ENCODE measurements at places on chromosomes 3 and 15. TPM values are rescaled to one million over a fixed set of nuclear protein-coding genes. Genes with fewer than 3 reads are reported as not detected.

Gene MRPS25
- 32.5 TPM for total RNA-seq

Gene ADPRH
- 2.9 TPM for total RNA-seq

Gene NEK4
- 44.1 TPM for total RNA-seq

Gene P2RY14
- total RNA-seq = not detected

Gene TAMM41
- total RNA-seq = 13.7 TPM

- DNase-seq = no peak
Observed at GRCh38 chr3:171336406-171336805, 123.8 kb downstream of the TNIK start.

DNA sequence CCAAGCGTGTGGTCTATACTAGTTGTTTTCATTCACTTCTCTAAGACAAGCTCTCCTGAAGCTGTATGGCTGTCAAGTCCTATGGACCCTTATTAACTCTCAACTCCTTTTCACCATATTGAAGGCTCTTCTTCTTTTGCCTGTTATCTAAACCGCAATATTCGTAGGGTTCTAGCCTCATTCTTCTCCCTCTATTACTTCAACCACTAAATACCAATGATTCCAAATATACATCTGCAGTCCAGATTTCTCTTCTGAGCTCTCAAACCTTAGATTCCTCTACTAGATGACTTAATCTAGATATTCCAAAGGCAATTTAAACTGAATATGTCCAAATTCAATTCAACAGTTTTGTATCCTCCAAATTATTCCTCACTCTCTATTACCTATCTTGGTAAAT is 24.6 kb downstream of the AQR start:
- DNase-seq = no peak

GRCh38 chr3:34268032-34268709 is 469.7 kb downstream of the PDCD6IP start:
- DNase-seq = no peak

GRCh38 chr15:51649659-51650521 is 27.3 kb upstream of the DMXL2 start:
- DNase-seq = peak; percentile 89

GRCh38 chr15:85587707-85588411 is 206.9 kb downstream of the KLHL25 start:
- DNase-seq = no peak

DNA sequence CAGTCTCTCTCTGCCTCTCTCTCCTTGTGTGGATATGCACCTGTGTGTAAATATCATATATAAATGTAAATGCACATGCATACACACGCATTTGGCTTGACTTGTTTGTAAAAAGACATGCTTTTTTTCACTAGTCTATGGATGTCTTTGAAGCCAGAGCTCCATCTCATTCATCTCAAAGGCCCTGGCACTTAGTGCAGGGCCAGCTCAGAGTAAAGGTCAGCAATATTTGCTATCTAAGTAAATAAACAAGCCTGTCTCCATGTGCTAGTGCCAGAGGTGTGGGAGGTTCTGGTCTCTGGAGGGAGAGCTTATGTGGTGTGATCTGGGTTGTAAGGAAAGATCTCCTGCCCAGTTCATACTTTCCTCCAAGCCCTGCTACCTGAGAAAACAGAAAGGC is 5.6 kb downstream of the CLSTN2 start:
- DNase-seq = no peak
